ENCODE measurements at places on chromosomes 1 and 21.

GRCh38 chr1:165840423-165840822 is 13.0 kb downstream of the UCK2 start:
- DNase-seq = no peak

GRCh38 chr1:231934797-231935196 is 308.2 kb downstream of the DISC1 start:
- no peak for DNase-seq

- DNase-seq = no peak
These were observed 24.3 kb downstream of the TSPAN2 start for GRCh38 chr1:115065021-115065420.

- peak; percentile 44 for DNase-seq
These were observed 43.4 kb upstream of the PIGV start for GRCh38 chr1:26744075-26744959.

DNA sequence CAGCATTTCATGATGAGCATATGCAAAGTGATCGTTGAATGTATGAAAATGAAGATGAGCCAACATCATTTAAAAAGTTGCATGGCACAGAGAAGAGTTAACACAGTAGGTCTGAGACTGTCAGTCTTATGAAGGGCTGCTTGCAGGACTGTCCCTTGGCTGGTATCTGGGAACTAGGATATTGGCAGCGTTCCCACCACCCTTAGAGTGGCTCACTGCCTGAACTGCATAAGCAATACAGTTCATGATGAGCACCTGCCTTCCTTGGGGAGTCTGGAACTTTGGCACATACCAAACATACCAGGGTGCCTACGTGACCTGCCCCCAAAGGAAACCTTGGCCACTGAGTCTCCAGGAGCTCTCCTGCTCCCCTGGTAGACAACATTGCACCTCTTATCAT is 161.8 kb downstream of the DSCAM start:
- DNase-seq = no peak

- no peak for DNase-seq
These were observed 5.3 kb upstream of the RGS7 start for GRCh38 chr1:241362350-241362749.

Data from stimulated activated CD4-positive, alpha-beta T cell treated with anti-CD3 and anti-CD28 coated beads, Interleukin-15, amount 100 ng/mL, for 1 hour (primary cell).